ENCODE measurements at places on chromosomes 16 and 17.

- no peak for DNase-seq
Measured at GRCh38 chr16:58655215-58655596, 25.6 kb upstream of the CNOT1 start.

GRCh38 chr16:86010680-86011141, 111.7 kb downstream of the IRF8 start:
- no peak for DNase-seq

DNA sequence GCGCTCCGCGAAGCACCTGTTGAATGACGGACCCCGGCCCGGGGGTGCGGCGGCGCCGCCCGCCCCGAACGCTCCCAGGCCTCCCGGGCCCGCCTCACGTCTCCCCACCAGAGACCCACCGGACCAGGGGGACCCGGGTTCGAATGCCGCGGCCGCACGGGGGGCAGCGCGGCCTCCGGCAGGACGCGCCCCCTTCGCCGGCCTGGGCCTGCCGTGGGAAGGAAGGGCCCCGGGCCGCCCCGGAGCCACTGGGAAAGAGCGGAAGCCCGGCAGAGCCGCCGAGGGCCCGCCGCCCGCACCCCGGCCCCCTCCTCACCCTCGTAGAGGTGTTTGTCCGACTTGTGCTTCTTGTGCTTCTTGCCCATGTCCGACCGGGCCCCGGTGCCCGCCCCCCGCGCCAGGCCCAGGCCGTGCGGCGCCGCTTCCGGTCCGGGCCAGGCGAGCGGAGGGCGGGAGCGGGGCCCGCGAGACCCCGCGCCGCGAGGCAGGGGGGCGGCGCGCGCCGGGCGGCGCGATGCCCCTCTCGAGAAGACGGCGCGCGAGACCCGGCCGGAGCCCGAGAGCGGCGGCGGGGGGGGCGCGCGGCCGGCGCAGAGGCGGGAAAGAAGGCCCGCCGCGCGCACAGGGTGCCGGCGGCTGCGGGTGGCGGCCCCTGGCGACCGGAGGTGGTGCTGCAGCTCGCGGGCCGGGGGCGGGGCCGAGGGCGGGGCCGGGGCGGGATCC, at the start of gene BRD7:
Gene BRD7, minus strand, starts transcription at position 579 of the 723 bp plus-strand sequence. Its CDS starts 214 bp downstream, at position 365.
- DNase-seq: peak; percentile 84

GRCh38 chr16:56993204-56993603, 3.8 kb downstream of the NLRC5 start:
- DNase-seq: no peak

GRCh38 chr17:61325382-61326073, 74.1 kb upstream of the TBX2 start:
- DNase-seq: no peak

DNA sequence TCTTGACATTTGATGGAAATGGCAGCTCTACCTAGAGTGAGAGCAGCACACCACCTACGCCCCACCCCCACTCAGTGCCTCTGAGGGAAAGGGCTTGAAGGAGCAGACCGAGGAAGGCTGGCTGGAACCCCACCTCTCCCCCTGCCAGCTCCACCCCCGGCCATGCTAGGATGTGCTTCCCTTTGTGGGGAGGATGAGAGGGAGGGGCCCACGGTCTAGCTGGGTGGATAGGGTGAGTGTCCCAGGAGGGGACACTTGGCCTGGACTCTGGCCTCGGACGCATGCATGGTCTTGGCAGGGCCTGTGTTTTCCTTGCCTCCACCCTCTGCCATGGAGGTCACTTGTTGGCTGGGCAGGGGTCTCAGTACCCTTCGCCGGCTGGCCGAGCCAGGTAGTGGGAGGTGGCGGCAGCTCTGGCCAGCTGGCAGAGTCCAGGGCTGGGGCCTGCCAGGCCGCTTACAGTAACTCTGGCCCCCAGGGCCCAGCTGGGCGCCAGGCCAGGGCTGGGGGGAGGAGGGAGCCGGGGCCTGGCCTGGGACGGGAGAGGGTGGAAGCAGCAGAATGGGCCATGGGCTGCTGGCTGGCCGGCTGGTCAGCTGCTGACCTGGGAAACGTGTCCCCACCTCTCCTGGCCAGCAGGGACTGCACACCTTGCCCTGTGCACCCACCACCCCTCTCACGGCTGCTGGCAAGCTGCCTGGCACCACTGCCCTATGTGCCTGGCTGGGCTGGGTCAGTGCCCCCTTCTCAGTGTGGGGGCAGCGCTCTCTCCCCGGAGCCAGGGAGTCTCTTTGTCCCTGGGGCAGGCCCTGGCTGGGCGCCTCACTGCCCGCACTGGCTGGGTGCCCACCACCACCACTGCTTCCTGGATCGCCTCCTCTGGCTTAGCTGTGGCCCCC, 23.0 kb downstream of the RARA start:
- no peak for DNase-seq

- DNase-seq: no peak
Measured at GRCh38 chr17:40027614-40028012, 12.4 kb downstream of the CSF3 start.

GRCh38 chr17:1035546-1036170, 38.7 kb downstream of the TIMM22 start:
- DNase-seq: no peak

- peak; percentile 10 for DNase-seq
Measured at GRCh38 chr17:8910969-8911604, 43.6 kb upstream of the PIK3R6 start.

- no peak for DNase-seq
Measured at GRCh38 chr16:4055748-4056147, 60.5 kb downstream of the ADCY9 start.

DNA sequence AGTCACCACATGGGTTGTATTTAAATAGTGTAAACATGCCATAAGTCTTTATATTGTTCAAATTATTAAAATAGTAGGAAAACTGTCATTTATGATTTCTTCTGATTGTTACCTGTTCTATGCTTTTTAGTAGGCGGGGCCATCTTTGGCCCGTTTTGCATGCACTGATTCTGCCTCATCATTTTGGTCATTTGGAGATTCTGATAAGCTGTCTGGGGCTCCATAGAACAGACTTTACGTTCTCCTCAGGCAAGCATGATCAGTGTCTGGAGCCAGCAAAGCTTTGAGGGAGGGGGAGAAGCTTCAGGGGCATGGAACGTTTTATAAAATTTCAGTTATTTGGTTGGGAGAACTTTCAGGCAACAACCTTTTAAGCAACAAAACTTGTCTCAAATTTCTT, 8.8 kb downstream of the NDEL1 start:
- DNase-seq: no peak

DNA sequence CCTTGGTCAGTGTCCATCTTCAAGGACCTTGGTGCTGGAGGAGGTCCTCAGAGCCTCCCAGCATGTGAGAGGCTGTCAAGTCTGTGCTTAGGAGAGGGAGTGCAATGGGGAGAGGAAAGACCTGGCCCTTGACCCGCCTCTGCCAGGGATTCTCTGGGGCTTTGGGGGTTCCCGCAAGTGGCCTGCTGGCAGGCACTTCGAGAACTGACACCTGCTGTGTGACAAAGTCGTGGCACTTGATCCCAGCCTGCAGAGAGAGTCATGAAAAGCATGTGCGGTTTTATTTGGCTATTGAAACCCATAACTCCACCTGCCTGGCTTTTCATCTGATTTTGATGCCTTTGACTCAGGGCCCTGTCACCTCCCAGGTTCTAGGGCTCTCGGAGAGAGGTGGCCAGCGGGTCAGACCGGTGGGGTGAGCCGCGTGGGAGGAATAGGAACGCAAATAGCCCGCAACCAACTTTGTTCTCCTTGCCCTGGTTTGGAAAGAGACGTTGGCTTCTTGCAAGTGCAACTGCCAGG, 42.8 kb upstream of the GSE1 start:
- DNase-seq: peak; percentile 62

DNA sequence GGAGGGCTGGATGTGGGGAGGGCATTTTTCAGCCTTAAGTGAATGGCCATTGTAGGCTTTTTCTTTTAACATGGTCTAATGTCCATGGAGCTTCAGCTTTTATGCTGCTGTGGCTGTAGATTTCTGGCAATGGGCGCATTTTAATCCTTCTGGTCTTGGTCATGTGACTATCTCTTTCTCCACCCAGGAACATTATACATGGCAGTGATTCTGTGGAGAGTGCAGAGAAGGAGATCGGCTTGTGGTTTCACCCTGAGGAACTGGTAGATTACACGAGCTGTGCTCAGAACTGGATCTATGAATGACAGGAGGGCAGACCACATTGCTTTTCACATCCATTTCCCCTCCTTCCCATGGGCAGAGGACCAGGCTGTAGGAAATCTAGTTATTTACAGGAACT, 4.7 kb upstream of the NME2 start:
- peak; percentile 5 for DNase-seq

- no peak for DNase-seq
Measured at GRCh38 chr17:40474419-40475002, 26.9 kb downstream of the TNS4 start.

- DNase-seq: no peak
Measured at GRCh38 chr17:66724581-66725341, 110.2 kb upstream of the CACNG5 start.

DNA sequence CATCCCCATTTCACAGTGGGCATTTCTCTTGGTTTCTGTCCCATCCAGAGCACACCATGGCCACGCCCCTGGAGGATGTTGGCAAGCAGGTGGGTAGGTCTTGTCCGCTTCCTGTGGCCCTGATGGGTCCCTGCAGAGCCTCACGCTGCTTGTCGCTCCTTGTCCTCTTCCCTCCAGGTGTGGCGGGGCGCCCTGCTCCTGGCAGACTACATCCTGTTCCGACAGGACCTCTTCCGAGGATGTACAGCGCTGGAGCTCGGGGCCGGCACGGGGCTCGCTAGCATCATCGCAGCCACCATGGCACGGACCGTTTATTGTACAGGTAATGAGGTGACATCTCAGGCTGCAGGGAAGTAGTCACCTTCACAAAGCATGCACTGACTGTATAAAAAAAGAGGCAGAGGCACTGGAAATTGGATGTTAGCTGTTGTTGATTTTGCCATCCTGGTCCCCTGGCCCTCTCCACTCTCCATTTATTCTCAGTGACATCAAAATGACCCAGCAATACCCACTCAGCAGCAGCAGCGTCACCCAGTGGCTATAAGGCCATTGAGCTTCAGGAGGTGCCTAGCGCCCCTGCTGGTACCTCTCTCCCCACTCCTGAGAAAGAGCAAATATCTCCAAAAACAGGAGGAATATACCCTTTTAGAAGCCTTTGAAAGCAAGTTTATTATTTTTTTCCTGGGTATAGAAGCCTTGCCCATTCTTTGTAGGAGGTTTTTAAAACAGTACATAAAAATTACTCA, 13.7 kb downstream of the METTL22 start:
- DNase-seq: no peak

DNA sequence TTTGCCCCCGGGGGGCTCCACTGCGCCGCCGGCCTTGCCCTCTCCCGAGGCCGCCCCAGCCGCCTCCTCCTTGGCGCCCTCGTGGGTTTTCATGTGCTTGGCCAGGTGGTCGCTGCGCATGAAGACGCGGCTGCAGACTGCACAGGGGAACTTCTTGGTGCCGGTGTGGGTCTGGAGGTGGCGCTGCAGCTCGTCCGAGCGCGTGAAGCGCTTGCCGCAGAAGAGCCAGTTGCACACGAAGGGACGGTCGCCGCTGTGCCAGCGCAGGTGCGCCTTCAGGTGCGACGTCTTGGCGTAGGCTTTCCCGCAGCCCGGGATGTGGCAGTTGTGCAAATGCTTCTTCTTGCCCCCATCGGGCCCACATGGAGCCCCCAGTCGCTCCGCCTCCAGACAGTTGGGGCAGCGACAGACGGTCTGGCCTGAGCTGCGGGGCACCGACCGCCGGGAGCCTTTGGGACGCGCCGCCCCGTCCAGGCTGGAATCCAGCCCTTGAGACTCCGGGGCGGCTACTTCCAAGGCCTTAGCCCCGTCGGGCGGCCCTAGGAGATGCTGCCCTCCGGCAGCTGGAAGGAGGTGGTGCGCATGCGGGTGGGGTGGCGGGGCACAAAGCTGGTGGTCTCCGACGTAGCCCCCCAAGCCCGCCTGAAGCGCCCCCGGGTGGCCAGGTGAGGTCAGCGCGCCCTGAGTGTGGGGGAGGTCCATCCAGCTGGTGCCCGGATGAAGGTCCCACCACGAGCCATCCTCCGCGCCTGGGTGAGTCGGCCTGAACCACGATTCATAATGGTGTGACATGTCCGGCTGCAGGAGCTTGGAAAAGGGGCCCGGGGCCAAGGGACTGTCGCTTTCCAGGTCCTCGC, 3.4 kb downstream of the SP6 start:
- peak; percentile 36 for DNase-seq

- peak; percentile 42 for DNase-seq
Measured at GRCh38 chr17:45432405-45433158, at the start of gene ARHGAP27. TSS of gene ARHGAP27 (minus strand) at chr17:45432870. CDS start at chr17:45430279, 2,591 bp downstream.

DNA sequence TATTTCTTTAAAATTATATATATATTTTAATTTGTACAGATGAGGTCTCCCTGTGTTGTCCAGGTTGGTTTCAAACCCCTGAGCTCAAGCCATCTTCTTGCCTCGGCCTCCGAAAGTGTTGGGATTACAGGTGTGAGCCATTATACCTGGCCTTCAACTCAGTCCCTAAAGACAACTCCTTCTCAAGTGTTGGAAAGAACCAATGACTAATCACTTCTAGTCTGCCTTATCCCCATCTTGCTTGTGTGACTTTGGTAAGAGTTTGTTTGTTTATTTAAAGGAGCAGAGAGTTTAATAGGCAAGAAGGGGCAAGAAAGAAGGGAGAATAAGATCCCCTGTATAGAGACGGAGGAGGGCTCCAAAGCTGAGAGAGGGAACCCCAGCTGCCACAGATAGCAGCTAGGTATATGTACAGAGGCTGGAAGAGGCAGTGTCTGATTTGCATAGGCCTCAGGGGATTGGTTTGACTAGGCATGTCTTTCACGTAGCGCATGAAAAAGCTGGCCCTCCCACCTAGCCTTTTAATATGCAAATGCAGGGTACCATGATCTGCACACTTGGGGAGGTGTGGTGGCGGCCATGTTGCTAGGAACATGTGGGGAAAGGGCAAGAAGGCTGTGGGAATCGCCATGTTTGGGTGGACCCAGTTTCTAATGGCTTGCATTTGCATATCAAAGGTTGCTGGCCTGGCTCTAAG, 21.5 kb downstream of the ABCC1 start:
- no peak for DNase-seq

DNA sequence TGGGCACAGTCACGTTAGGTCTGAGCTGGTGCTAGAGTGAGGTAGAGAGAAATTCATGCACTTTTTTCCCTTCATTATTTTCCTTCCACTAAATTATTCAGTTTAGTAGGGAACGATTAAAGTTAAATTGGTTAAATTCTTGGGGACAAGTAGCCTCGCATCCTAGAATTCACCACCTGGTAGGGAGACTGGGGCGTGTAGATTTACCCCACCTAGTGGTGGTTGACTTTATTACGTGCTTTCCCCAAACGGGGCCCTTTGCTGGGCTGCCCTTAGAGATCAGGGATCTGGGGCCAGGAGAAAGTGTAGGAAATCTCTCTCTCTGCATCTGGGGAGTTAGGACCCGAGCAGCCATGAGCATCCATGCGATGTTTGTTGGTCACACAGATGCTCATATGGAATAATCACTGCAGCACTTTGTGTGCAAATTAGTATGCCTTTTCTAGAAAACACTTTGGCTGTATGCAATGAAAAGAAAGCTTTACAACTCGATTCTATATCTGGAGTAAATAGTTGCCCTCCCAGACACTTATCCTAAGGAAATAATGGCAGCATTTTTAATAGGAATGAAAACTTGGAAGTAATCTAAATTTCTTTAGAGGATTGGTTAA, 107.0 kb downstream of the PLCG2 start:
- DNase-seq: peak; percentile 44
